Stimulated activated CD8-positive, alpha-beta memory T cell treated with anti-CD3 and anti-CD28 coated beads, Interleukin-7, amount 100 ng/mL, for 4 hours (primary cell): ENCODE measurements at places on chromosomes 7 and 10.

DNA sequence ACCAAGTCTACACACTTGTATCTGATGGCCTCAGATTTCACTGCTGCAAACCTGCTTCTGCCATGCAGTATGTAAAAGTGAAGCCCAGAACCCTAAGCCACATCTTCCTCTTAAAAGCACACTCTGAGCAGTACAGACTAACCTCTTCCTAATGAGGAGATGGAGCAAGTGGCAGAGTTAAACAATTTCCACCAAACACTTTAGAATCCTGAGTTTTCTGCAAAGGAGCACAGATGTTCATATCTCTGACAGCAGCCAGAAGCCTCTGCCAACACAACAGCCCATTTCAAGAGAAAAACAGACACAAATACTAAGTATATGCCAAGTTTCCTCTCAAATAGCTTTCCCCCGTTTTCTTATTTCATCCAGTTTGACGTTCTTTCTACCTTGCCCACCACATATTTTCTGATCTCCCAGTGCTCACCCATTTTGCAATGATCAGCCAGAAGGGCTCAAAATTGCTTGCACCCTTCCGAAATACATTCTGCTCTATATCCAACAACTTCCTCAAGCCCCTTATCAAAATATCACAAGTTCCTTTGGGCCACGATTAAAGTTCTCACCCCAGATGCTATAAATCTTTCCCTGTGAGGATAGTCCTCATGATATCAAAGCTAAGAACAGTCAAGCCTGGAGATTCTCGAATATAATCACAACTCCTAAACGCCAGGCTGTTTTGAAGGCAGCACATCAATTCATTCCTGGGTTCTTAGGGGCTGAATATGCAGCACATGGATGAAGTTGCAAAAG is 27.5 kb downstream of the ELMO1 start:
- no peak for DNase-seq

DNA sequence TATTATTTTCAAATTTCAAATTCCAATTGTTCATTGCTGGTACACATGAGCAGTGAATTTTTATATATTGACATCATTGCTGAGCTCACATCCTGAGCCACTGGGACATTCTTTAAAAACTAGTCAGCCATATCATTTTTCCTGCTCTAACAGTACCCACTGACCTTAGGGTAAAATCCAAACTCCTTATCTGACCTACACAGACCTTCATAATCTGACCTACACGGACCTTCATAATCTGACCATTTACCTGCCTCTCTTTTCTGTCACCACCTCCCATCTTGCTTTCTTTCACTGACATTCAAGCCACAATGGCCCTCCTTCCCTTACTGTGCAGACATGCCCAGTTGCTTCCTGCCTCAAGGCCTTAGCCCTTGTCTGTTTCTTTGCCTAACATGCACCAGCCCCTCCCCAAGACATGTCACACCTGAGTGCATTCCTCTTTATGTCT is 16.1 kb upstream of the CUZD1 start:
- no peak for DNase-seq

DNA sequence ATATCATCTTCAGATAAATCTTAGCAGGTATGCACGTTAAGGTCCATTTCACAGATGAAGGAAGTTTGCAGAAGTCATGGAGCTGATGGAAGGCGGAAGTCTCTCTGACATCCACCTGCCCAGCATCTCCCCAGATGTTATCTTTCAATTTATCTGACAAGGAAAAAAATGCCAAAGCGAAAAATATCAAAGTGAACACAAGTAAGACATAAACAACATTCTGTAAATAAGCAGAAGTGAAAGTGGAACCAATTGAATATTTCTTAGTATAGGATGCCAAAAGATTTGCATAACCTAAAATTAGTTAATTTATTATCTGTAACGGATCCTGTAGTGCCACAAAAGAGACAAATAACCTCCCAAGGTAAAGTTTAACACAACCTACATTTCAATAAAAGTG is 73.6 kb upstream of the NEBL start:
- DNase-seq, result no peak

GRCh38 chr7:24825381-24825794 is 68.1 kb upstream of the GSDME start:
- DNase-seq, result no peak

GRCh38 chr7:16345979-16346958 is 75.1 kb downstream of the CRPPA start:
- DNase-seq, result no peak

DNA sequence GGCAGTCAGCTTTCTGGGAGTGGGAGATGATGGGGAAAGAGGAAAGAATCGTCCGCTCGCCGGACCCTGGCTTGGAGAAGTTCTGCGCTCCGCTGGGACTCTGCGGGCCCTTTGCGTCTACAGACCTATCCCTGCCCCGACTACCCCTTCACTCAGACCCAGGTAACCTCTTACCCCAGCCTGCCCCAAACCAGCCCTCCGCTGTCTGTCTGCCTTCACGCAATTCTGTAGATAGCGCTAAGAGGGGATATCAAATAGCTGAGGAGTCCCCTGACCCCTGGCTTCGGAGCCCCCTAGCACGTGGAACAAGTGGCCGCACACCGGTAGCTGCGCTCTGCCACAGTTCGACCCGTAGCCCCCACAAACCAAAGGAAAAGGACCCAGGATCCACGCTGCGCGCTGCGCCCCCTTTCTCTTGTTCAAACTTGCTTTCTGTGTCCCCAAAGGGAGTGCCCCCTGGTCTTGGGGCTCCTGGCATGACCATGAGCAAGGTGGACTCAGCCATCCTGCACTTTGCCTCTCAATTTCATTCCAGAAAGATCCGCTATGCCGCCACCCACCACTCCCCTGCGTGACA is 7.0 kb downstream of the HOXA4 start:
- no peak for DNase-seq

- no peak for DNase-seq
These were observed 39.4 kb upstream of the PHF14 start for GRCh38 chr7:10934292-10934691.

GRCh38 chr7:139976838-139977656 is 85.7 kb downstream of the PARP12 start:
- DNase-seq, result no peak

GRCh38 chr7:88599528-88599927 is 160.0 kb upstream of the ZNF804B start:
- DNase-seq, result no peak

- DNase-seq, result no peak
These were observed 172.0 kb downstream of the GLI3 start for GRCh38 chr7:42065015-42065414.

DNA sequence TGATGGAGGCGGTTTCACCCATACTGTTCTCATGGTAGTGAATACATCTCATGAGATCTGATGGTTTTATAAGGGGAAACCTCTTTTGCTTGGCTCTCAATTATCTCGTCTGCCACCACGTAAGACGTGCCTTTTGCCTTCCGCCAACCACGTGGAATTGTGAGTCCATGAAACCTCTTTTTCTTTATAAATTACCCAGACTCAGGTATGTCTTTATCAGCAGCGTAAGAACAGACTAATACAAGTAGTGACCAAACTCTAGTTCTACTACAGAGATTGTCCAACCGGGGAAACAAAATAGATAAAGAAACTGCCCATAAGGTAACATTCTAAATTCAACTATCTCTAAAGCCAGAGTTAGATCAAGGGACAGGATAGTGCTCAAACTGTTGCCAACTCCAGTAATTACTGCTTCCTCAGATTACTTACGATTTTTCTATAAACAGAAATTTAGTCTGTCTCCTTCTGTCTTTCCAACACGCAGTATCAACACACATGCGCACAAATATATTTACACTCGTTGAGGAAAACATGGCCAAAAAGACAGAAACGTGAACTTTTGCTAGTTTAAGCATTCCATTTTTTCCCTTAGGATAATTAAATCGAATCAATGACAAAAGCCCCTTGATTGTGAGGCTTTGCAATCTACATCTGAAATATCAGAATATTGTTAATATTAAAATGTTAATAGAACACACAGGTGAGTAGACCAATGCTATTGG is 36.9 kb downstream of the CREB3L2 start:
- no peak for DNase-seq

GRCh38 chr10:62426600-62426999 is 52.4 kb downstream of the ZNF365 start:
- no peak for DNase-seq

- DNase-seq, result no peak
These were observed 1.9 kb upstream of the CCL24 start for GRCh38 chr7:75815418-75816064.

DNA sequence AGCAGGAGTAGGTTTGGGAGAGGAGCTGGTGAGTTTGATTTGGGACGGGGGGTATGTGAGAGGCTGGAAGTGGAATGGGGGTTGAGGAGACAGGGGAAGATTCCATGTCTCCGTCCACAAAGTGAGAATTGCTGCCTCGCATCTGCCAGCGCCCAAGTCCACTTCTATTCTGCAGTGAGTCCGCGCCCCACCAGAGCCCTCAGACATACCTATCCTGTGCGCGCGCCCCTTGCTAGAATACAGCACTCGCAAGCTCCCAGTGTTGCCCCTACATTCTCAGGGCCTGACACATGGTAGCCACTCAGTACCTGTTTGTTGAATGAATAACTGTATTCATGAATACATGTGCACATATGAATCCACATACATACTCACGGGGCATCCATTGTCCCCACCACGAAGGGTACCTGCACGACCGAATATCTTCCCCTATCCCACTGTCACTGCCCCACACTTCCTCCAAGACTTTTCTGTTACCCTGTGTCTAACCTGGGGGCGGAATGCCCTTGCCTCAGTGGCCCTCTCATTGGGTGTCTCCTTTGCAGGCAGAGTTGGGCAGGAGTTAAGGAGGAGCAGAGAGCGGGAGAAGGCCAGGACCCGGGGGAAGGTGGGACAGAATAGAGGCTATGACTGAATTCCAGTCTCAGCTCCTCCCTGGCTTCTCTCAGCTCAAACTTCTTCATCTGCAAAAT is 19.9 kb downstream of the POLL start:
- DNase-seq, result no peak

- DNase-seq, result no peak
These were observed at the start of gene IFIT3 for GRCh38 chr10:89327803-89328441. Gene IFIT3, plus strand, starts transcription at chr10:89327997. Its CDS starts 77 bp downstream, at chr10:89328074.

- no peak for DNase-seq
These were observed 174.6 kb downstream of the CCDC71L start for GRCh38 chr7:106486331-106486730.
